Caco-2 (cell line): ENCODE measurements at places on chromosomes 11 and 22.

- DNase-seq, result no peak
Measured at GRCh38 chr22:40638261-40638660, 1.7 kb upstream of the MRTFA start.

- no peak for DNase-seq
Measured at GRCh38 chr11:44505581-44506054, 59.8 kb upstream of the CD82 start.

DNA sequence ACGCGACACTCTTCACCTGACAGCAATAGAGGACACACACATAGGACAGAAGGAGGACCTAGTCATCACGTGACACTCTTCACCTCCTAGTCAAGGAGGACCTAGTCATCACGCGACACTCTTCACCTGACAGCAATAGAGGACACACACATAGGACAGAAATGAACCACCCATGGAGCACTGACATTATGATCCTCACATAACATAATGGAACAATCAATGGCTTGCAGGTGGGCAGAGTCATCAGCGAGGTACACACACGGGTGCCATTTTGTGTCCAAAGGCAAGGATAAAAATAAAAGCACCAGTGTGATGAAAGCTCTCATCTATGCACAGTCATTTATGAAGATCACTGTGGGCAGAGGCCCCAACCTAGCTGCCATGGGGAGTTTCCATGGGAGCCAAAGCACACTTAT lies 354.7 kb downstream of the LARGE1 start:
- DNase-seq, result no peak

GRCh38 chr22:46792061-46792796 lies 29.8 kb downstream of the TBC1D22A start:
- peak; percentile 23 for DNase-seq

GRCh38 chr11:134678744-134679143 lies 266.7 kb upstream of the B3GAT1 start:
- DNase-seq, result peak; percentile 22

GRCh38 chr11:56932572-56933220 lies 56.0 kb upstream of the OR5AK2 start:
- DNase-seq, result no peak
